ENCODE measurements at places on chromosomes 6 and 20.

DNA sequence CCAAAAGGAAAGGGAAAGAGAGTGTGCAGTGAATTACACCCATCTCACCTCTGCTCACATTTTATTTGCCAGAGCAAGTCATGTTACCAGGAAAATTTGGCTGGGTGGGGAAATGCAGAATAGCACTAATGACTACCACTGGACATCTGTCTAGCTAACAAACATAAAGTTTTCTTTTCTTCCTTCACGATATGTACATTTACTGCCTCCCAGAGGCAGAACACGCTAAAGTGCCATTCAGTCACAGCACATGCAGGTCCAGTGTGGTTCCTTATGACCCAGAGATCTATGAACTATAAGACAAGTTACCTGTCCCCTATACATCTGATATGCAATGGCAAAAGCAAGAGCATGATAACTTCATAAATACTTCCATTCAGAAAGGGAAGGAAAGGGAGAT, 194.1 kb downstream of the OGFRL1 start:
- no peak for DNase-seq

GRCh38 chr6:129567374-129567773, 142.6 kb downstream of the ARHGAP18 start:
- peak; percentile 41 for DNase-seq

DNA sequence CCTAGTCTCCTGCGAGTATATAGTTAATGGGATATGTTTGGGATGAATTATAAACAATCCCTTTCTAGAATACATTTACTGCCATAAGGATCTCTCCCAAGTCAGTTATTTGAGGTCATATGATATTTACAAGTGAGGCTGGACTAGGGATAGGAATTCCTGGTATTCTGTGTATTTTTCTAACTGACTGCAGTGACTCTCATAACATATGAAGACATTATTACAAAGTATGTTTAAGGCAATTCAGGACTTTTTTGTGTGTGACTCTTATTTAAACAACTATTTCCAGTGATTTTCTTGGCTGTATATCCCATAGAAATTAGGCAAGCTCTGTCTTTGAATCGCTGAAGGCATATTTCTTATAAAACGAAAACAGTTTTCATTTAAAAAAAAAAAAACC, 18.4 kb upstream of the TNFAIP3 start:
- no peak for DNase-seq

GRCh38 chr6:109295109-109295773, 87.0 kb downstream of the CD164 start:
- no peak for DNase-seq

- DNase-seq: no peak
Measured at GRCh38 chr6:17276766-17277165, 4.4 kb upstream of the RBM24 start.

DNA sequence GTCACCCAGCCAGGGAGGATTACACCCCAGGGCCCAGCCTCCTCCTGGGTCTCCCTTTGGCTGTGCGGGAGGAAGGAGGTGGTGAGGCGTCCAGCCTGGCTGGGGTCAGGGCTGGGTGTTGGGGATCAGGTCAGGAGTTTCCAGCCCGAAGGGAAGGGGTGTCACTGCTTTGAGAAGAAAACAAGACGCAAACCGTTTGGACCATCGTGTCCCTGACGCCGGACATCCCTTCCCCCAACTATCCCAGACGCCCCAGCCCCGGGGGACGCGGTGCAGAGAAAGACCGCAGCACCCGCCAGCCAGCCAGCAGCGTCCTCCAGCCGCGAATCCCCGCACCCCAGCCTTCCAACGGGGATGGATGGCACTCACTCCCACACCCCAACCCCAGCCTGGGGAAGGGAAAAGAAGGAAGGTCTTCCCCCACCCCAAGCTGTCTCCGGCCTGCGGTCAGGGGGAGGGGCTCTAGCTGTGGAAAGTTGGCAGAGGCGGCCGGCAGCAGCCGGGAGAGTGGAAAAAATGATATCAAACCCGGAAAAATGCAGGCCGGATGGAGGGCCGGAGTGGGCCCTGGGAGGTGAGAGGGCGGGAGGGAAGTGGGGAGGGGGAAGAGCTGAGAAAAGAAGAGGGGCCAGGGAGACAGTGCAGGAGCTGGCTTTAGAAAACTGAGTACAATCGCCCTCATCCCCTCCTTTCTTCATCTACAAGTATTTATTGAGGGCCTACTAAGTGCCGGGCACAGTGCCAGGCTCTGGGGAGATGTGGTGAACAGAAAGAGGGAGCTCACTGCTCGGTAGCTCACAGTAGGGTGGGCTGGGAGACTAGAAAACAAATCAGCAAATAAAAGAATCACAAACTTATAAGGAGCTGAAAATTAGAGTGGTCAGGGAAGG, 10.6 kb downstream of the REM1 start:
- DNase-seq: no peak

DNA sequence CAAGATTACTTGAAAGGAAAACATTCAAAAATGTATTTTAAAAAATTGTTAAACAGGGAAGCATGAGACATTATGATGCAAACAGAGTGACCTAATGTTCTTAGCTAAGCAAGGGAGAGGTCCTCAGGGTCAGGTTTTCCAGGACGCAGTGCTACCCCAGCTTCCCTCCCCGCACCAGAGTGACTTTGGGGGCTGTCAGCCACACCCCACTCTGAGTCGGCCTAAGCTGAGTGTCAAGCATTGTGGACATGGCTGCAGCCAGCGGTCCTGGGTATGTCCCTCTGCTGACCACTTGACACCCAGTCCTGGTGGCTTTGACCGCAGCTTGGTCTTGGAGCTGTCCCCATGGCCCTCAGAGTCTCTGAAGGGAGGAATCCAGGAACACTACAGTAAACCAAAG, 54.9 kb upstream of the CD93 start:
- no peak for DNase-seq

GRCh38 chr6:53041356-53041755, 23.8 kb upstream of the FBXO9 start:
- no peak for DNase-seq

- no peak for DNase-seq
Measured at GRCh38 chr6:47420394-47421371, 56.9 kb upstream of the CD2AP start.

DNA sequence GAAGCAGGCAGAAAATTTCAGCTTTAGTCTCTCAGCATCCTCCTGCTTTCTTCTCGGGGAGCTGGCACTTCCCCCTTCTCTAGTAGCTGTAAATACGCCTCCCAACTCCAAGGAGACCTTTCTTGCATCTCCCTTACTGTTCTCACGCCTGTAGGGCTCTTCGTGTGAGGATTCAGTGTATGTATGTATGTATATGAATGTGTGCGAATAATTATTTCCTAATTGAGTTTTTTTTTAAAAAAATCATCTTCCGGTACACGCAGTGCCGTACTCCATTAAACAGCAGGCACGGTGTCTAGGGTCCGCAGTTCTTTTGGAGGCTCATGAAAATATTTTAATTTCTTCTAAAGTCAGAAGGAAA, 85.4 kb downstream of the HFE start:
- DNase-seq: peak; percentile 28

Data from stimulated activated CD4-positive, alpha-beta T cell treated with anti-CD3 and anti-CD28 coated beads, Interleukin-4, amount 100 ng/mL, for 24 hours (primary cell).